NCI-H524 (cell line): ENCODE measurements at places on chromosomes 7 and 10.
A peak's percentile ranks its signal among the peaks of the same experiment; 100 is the strongest.

- DNase-seq: no peak
Observed at GRCh38 chr7:149245744-149246143, 6.3 kb downstream of the ZNF212 start.

GRCh38 chr10:47104786-47105385, 193.7 kb downstream of the PTPN20 start:
- DNase-seq: no peak

- DNase-seq: peak; percentile 21
Observed at GRCh38 chr10:1464881-1465417, 272.4 kb downstream of the ADARB2 start.

DNA sequence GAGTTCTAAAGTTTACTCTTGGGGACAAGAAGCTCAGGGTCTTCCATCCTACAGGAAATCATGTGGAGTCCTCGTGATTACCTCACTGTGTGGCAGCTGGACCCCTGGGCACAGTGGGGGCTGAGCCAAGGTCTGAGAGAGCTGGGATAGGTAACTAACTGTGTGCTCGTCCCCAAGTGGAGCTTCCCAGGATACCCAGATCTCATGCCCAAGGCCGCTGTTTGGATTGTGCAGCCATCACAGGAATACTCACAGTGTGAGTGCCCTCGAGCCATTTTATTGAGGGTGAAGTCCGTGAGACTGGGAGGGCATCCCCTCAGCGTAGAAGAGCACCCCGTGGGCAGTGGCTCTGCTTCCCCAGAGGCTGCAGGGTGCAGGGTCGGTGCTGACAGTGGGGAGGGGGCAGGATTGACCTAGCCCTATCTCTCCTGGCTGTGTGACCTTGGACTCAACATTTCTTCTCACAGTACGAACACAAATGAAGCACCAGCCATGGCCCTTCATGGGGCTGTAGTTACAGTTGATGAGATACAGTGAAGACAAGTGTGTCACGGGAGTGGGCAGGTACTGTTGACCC, 69.6 kb upstream of the LEP start:
- no peak for DNase-seq

DNA sequence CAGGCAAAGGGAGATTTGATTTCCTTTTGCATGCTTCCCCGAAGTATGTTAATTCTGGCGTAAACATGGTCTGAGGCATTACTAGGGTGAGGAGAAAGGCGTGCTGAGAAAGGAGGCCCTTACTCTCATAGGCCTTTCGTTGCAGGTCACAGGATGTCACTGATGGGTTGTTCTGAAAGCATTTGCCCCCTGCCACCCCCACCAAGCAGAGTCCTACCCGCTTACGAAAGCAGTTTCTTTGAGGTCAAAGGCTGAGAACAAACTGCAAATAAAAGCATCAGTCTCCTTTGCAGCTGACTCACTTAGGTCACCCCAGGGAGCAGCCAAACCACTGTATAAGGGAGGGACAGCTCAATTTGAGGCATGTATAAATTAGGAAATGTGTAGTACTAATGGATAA, 57.1 kb downstream of the BPGM start:
- DNase-seq: no peak

DNA sequence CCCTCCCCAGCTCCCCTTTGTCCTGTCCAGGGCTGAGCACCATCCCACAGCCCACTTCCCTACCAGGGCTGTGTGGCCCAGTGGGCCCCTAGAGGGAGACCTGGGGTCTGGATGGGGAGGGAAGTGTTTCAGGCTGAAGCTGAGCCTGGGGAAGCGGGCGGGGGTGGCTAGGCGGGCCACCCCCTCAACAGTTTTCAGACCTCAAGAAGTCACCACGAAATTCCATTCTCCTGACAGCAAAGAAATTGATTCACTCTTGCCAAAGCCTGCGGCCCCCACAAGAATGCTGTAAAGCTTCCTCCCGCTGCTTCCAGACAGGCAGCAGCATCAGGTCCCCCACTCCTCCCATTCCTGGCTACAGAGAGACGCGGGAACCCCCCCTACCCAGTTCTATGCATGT, 2.5 kb upstream of the LFNG start:
- no peak for DNase-seq

- no peak for DNase-seq
Observed at GRCh38 chr7:77698042-77698625, 1.9 kb downstream of the RSBN1L start.
